HFFc6 (cell line): ENCODE measurements at places on chromosomes 11 and 22. TPM values are rescaled to one million over a fixed set of nuclear protein-coding genes. Genes with fewer than 3 reads are reported as not detected.

The ACTN3 gene
- 0.10 and 0.11 TPM in 2 replicates for total RNA-seq

The SOX10 gene
- not detected in 3 replicates for total RNA-seq

The NR1H3 gene
- 9.2 to 11.2 TPM (median 9.6 TPM) in 3 replicates for total RNA-seq

DNA sequence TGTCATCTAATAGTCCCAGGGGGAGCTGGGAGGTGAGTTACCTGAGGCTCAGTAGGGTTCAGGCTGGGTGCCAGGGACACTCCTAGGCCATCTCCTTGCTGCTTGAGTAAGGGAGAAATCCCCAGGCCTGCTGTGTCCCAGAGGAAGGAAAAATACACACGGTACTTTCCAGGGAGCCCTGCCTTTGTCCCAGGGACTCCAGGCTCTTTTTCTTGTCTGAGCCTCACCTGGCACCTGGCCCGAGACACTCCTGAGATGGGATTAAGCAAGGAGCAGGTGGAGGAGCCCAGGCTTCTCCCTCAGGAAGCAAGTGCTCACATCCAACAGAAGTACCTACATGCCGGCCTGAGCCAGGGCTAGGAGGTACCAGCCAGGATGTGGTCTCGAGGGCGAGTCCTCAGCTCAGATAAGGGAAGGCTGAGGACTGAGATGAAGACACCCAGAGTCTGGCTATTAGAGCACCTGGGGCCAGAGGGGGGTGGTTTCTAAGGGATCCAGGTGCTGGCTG is 899 bp upstream of the KLHDC7B start:
- no peak overlapping the region for H3K4me3 ChIP-seq
- DNase-seq, result no peak
- H3K36me3 ChIP-seq, result no peaks in the 10 kb centered on the region
- no peak overlapping the region; the same call in 1 of the 2 replicates for H3K27ac ChIP-seq
- peaks cover 29% of the 10 kb centered on the region for H3K4me1 ChIP-seq
